ENCODE measurements at places on chromosomes 4 and X.

- DNase-seq, result no peak
Observed at GRCh38 chr4:6699903-6700302, 6.2 kb downstream of the S100P start.

DNA sequence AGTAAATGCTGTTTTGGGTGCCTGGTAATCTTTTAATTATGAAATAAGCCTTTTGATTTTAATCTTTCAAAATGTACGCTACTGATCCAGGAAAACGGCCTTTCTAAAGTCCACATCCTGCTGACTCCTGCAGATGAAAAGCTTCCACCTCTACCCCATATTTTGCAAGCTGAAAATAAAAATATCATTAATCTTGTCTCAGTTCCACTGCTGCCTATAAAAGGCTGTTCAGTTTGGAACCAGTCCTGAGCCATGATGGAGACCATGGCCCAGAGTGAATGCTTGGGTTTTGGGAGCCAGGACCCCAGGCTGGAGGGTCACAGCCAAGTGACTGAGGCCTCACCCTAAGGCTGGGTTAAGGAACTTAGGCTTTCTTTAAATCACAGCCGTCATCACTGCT, 110.8 kb downstream of the AFF1 start:
- DNase-seq, result no peak

- no peak for DNase-seq
Observed at GRCh38 chr4:88526221-88526815, 2.7 kb upstream of the PYURF start.

DNA sequence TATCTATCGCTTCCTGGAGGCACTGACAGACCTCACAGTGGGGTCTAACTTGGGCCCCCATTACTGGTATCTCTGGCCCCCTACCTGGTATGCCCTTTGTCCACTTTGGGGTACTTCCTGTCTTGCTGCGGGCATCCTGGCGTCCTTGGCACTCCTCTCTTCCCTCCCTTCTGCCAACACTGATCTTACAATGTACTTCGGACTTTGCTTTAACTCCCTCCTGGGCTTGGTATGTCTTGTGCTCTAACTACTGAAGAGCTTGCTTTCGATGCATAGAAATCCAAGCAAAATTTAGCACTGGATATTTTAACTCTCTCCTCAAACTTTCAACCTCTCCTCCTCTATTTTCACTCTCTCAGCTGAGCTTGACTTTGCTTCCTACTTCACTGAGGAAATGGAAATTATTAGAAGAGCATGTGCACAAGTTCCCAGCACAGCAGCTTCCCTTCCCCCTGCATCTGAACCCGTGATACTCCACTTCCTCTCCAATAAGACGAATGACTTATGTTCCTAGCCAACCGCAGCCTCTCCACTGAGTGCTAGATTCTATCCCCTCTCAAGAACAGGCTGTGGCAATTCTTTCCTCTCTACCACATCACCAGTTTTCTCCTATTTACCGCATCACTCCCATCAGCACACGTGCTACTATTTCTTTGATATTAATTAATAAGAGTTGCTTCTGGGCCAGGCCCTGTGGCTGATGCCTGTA, 52.9 kb downstream of the SUPT20HL2 start:
- no peak for DNase-seq

DNA sequence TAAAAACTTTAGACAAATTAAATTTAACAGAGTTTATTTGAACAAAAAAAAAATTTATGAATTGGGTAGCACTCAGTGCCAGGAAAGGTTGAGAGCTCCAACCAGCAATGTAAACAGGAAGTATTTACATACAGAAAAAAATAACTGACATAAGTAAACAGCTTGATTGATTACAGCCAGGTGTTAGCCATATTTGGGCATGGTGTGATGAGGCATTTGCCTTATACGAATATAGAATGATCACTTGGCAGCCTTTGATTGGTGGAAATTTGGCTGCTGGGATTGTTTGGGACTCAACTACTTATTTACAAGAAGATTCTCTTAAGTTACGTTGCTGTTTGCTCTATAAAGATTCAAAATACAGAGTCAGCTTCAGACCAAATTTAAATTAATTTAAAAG, 172.0 kb downstream of the ADAM29 start:
- no peak for DNase-seq

DNA sequence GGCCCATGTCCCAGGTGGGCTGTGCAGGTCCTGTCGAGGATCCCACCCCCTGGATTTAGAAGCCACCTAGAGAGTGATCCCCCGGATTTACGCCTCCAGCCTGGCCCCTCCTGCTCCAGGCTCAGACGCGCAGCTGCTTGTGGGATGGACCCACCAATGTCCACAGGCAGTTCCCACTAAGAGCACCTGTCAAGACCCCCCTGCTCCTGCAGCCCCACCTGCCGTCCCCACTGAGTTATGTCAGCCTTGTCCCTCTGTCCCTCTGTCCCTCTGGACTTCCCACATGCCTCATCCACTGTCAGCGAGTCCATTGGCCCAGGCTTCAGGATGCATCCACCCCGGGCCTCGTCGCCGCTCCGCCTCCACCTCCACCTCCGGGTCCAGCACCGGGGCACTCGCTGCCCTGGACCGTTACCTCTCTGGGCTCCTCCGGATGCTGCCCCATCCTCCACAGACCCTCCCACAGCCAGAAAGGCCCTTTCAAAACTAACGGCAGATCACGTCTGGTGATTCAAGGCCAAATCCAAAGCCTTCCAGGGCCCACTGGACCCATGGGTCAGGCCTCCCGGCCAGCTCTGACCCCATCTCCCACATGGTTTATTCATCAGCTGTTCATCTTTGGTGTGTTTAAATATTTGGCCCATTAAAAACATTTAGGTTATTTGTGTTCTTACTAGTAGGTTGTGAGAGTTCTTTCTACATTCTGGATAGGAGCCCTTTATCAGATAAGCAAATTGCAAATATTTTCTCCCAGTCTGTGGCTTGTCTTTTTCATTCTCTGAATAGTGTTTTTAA, 28.3 kb downstream of the HTRA3 start:
- DNase-seq, result no peak

- DNase-seq, result peak; percentile 23
Observed at GRCh38 chrX:19886883-19887531, 393 bp downstream of the SH3KBP1 start.
